ENCODE measurements at places on chromosomes 1 and 21.

DNA sequence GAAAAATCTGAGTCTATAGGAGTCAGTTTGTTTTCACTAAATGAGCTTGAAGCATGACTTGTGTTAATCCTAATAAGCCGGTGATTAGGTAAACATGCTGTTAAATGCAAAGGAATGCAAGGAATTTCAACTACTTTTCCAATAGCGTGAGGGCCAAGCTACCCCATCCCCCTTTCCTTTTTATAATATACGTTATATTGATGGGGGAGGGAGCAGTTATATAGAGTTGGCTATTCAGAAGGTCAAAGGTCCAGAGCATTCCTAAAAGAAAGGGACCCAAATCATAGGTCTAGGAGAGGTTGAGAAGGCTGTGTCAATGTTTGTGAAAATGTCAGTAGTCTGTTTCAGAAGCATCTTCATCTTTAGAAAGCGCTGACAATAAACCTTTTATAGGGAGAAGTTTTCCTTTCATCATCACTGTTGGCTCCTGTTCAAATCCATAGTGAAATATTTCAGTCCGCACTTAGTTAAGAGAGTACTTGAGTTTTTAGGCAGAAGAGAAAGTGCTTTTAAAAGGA lies 3.8 kb downstream of the CCN1 start:
- DNase-seq: no peak

DNA sequence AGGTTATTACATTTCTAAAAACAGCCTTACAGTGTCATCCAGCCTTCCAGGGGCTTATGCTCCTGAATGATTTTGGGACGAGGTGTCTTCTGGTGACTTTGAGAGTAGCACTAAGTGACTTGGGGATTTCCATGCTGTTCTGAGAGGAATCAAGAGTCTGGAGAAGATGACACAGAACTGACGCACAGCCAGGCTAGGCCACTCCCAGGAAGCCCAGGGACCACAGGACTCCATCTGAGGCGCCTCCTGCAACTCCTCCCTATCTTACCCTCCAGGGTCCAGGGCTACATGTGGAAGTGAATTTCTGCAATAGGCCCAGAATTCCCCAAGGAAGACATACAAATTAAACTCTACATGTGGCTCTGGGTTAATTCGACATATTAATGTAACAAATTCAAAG lies 92.5 kb downstream of the SLC25A24 start:
- DNase-seq: no peak

DNA sequence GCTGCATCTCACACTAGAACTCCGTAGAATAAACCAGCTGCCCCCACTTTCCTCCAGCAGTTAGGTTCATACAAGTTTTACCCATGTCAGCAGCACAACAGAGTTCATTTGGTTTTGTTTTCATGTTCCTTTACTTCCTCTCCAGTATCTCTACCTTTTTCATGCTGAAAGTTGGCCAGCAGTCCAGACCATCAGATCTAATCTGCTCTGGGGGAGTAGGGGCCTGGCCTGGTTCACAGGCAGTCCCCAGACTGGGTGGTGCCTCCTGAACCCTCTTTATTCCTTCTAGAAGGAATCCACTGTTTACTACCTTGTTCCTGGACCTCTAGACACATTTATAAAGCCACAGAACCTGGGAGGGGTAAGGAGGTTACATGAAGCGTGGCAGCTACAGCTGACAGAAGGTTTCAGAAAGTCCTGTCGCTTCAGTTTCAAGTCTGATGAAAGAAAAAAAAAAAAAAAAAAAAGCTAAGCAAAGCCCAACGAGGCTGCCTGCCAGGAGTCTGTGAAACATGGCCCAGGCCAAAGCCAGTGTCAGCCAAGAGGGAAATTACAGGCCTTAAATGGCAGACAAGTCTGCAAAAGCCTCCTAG lies 184.6 kb upstream of the JUN start:
- no peak for DNase-seq

- no peak for DNase-seq
These were observed 2.7 kb downstream of the USP25 start for GRCh38 chr21:15732290-15732995.

- DNase-seq: no peak
These were observed 68.3 kb upstream of the NEK7 start for GRCh38 chr1:198088360-198089071.

DNA sequence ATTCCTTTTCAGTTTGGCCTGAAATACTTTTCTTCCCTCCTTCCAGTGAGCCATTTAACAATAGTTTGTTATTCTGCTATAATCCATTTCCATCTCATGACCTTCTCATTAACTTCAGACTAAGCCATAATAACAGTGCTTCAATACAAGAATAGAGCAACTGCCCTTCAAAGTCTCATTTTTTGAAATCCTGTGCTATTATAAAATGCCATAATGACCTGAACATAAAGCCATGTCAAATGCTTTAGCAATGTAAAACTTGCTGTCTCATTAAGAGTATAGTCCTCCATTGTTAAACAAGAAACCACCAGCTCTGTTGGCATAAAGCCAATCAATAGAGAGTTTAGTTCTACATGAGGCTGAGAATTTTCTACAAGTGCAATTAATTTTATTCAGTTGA lies 9.6 kb upstream of the PIGK start:
- DNase-seq: no peak

- no peak for DNase-seq
These were observed 32.9 kb upstream of the B3GALT5 start for GRCh38 chr21:39579734-39580332.

- no peak for DNase-seq
These were observed 201.1 kb downstream of the BACH1 start for GRCh38 chr21:29499734-29500343.

DNA sequence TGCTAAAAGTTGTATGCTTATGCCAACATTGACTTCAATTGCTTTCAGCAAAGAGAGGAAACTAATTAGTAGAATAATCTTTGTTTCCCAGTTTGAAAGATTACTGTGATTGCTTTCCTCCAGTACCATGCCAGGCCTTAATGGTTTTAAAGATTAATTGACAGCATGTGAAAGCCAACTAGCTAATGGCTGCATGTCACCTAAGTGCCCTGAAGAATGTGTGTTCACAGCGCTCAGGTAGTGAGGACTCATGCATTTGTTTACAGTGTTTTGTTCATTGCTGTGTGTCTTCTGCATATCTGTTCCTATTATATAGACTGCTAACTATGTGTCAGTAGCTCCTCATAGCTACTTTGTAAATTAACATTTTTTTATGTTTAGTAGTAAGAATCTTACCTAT lies 335.6 kb downstream of the LRRIQ3 start:
- no peak for DNase-seq

DNA sequence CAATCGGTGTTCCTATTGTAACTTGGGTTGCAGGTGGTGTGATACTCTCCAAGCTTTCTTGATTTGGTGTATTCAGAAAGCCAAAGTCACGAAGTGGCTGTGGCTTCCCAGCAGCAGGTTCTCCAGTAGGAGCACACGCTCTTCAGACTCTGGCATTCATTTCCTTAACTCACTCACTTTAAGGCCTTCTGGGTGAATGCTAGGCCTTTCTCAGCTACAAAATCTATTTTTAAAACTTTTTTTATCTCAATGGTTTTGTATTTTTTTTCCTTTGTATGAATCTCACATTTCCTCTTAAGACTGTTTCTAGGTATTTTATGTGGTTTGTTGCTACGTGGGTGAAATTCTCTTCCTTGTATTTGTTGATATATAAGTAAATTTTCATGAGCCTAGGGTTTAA lies 22.9 kb upstream of the PKN2 start:
- DNase-seq: no peak

- DNase-seq: no peak
These were observed 209.9 kb downstream of the FAF1 start for GRCh38 chr1:50750021-50750619.

DNA sequence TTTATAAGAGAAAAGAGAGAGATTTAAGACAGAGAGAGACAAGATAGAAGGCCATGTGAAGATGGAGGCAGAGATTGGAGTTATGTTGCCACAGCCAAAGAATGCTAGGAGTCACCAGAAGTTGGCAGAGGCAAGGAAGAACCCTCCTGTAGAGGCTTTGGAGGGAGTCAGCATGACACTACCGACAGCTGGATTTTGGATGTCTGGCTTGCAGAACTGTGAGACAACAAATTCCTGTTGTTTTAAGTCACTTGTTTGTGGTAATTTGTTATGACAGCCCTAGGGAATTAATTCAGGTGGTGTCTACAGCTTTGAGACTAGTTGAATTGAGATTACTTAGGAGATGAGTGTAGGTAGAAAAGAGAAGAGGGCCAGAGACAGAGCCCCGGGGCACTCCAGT lies 158.5 kb downstream of the DNM3 start:
- DNase-seq: no peak

DNA sequence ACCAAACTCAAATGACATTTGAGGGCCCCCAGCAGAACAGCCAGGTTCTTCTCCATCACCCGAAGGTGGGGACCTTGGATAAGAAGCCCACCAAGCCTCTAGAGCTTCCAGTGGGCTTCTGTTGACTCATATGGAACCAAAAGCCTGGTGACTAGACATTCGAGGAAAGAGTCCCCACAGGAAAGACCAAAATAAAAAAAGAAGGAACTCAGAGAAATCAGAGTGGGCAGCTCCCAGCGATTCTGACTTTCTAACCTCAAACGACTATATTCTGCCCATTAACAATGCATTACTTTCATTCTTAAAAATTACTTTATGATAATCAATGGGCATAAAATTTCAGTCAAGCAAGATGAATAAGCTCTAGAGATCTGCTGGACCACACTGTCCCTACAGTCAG lies 9.6 kb upstream of the CHIT1 start:
- DNase-seq: no peak

DNA sequence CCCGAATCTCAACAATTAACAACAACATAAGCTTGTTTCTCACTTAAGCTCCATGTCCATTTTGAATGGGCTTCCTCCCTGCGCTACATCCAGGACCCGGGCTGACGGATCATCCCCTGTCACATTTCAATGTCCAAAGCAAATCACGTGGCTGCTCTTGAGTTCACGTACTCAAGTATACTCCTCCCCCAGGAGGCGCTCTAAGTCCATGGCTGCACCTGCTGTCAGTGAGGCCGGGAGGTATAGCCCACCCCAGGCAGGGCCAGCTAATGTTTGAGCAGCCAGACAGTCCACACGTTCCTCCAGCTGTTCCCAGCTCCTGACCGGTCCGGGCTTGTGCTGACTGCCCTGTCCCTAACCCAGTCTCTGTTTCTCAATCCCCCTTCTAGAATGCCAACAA lies 220.8 kb downstream of the SLC35F3 start:
- DNase-seq: no peak

DNA sequence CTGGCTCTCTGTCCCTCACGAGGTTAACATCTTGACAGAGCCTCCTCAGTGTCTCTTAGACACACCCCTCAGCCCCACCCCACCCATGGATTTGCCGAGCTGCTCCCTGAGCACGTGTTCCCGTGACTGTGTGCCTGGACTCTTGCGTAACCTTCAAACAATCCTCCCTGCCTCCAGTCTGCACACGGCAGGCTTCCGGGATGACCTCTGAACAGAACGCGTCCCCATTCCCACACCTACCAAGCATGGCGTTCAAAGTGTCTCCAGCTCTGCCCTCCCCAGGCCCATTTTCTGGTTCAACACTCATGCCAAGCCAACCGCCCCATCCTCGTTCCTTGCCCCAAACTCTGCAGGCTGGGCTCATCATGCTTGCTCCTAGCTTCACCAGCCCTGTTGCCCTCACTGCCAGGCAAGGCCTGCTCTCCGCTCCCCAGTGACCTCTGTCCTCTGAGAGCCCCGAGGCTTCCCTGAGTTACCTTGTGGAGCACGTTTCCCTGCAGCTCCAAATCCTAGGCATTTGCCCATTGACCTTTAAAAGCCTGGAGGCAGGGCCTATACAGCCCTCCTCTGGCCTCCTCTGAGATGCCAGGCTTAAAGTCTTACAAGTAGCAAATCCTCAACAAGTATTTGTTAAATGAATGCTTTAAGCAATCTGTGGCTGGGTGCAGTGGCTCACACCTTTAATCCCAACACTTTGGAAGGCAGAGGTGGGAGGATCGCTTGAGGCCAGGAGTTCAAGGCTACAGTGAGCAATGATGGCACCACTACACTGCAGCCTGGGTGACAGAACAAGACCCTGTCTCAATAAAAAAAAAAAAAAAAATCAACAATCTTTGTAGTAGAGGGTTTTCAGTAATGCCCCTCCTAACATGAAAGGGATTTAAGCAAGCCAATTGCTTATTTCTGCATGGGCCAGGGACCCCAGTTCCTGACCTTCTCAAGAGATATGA lies 5.0 kb downstream of the AGT start:
- DNase-seq: no peak

- no peak for DNase-seq
These were observed 9.7 kb downstream of the S100A6 start for GRCh38 chr1:153526132-153526543.

GRCh38 chr1:175884369-175884768 lies 141.0 kb upstream of the TNR start:
- DNase-seq: no peak
